ENCODE measurements at places on chromosomes 1 and 21.

GRCh38 chr1:219985169-219985568, 56.8 kb upstream of the SLC30A10 start:
- DNase-seq = no peak

GRCh38 chr1:12654657-12655056, 10.8 kb downstream of the AADACL4 start:
- no peak for DNase-seq

DNA sequence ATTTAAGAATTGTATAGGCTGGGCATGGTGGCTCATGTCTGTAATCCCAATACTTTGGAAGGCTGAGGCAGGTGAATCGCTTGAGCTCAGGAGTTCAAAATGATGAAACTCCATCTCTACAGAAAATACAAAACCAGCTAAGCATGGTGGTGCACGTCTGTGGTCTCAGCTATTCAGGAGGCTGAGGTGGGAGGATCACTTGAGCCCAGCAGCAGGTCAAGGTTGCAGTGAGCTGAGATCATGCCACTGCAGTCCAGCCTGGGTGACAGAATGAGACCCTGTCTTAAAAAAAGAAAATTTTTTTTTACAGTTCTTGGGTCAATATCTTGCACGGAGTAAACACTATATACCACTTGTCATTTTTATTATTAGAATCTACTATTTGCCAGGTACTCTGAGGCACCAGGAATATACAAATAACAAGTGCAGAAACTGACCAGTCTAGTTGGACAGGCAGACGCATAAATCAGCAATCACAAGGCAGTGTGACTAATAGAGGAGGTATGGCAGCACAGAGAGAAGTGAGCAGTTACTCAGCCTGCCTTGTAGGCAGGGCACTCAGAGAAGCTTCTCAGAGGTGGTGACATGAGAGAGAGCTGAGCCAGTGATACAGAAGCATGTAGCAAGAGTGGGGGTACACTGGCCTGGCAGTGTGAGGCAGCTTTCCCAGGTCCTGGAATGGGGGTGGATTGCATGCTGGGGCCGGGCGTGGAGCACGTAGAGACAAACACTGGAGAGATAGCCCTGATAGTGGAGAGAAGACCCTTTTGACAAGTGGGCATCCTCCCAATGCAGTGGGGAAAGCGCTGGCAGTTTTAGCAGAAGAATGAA, 8.0 kb downstream of the PHLDA3 start:
- DNase-seq = no peak

DNA sequence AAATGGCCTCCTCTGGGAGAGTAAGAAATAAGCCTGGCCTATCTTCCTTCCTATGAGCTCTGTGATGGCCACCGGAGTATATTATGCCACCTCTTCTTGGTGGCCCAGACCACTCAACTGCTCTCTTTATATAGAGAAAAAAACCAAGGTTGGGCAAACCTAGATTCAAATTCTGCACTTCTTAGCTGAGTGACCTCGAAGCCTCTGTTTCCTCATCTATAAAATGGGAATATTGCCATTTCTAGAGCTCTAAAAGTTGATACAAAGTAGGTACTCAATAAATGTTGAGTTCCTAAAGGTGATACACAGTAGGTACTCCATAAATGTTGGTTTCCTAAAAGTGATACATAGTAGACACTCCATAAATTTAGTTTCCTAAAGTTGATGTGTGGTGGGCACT, 120.7 kb downstream of the HLCS start:
- no peak for DNase-seq

Data from GDM1 (cell line).